ENCODE measurements at places on chromosomes 6 and 20.

DNA sequence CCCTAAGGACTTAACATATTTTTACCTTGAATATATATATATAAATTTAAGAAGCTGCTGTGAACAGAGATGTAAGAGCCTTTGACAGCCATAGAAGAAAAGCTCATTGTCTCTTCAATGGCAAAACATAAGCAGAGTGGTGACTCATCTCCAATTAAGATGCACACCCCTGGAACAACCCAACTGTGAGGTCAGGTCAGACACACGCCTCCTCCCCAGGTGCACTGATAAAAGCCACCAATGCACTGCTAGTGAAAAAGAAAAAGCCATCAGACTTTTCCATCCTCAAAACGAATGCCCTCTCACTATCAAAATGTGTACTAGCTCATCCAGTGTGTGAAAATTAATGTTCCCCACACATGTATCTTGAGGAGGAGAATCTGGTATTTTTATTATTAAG, 100.1 kb downstream of the SMLR1 start:
- no peak for DNase-seq

GRCh38 chr6:40506954-40507353, 80.2 kb downstream of the LRFN2 start:
- no peak for DNase-seq

- DNase-seq: no peak
These were observed 36.1 kb upstream of the NAA20 start for GRCh38 chr20:19981031-19981451.

DNA sequence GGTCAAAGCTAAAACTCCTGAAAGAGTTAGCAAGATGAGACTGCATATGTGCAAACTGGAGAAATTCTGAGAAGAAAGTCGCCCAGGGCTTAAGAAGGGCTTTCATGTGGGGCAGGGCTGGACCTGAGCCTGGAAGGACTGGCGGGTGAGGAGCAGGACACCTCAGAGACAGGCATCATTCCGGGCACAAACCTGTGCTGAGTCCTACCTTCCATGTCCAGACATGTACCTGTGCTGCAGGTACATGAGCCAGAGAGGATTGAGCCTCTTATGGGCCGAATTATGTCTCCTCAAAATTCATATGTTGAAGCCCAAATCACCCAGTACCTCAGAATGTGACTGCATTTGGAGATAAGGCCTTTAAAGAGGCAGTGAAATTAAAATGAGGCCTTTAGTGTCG, 171.0 kb downstream of the QRSL1 start:
- no peak for DNase-seq

GRCh38 chr20:63556873-63557478, 3.0 kb downstream of the FNDC11 start:
- no peak for DNase-seq

DNA sequence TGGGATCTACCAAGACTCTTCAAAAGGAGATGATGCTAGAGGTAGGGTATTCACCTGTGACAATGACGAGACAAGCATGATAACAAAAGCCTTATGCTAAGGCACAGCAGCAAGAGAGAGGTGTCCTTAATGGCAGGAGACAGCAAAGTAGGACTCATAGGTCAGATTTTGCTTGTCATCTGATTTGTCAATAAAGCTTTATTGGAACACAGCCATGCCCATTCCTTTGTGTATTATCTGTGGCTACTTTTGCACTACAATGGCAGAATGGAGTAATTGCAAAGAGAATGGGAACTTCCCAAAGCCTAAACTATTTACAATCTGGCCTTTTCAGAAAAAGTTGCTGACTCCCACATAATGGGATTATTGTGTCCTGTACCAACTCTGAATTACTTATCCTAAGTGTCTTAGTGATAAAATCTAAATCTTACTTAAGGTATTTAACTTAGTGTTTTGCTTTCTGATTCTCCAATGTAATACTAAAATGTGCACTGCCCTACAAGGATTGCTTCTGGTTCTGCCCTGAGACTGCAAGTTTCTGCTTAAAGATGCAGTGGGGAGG, 221.6 kb downstream of the CDC5L start:
- DNase-seq: no peak

DNA sequence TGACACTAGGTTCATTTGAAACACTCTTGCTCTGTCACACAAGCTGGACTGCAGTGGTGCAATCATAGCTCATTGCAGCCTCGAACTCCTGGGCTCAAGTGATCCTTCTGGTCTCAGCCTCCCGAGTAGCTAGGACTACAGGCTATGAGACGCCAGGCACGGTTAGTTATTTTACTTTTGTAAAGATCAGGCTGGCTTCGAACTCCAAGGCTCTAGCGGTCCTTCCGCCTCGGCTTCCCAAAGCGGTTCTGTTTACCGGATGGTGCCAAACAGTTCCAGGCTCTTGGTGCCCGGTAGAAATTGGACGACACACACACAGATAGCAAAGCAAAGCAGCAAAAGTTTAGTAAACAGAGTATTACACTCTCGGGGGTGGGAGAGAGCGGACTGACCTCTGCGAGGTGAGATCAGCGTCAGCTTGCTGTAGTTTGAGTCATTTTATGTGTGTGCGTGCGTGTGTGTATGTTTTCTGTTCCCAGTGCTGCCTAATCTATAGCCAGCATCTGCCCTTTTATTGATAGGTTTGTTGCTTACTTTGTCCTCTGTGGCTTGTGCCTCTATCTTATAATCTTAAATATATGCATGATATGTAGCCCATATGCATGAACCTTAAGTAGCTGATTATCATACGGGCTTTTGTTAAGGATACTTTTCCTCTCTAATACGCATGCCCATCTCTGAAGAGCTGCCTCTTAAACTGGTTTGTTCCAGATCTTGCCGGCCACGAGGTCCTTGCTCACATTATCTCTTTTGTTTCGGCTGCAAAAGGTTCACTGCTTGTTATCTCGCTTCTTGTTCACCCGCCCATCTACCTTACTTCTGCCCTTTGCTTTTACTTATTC, 75.2 kb downstream of the OR2B2 start:
- DNase-seq: peak; percentile 30

DNA sequence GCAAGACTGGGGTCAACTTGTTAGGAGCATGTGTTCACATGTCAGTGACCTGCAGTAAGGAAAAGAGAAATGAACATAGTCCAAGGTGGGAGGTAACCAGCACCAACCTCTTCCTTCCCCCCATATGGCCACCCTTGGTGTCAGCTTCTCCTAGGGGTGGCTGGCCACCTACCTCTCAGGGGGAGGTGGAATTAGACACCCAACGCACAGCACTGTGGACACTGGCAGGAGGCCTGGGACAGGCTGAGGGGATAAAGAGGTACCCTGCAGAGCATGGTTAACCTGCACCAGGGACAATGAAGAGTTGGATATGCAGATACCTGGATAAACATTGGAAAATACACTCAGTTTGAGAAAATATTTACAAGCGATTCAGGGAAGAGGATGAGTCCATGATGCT, 84.5 kb downstream of the IYD start:
- DNase-seq: no peak

- no peak for DNase-seq
These were observed 6.8 kb downstream of the HDDC2 start for GRCh38 chr6:125294925-125295324.

GRCh38 chr20:38308047-38308438, 4.1 kb downstream of the BPI start:
- DNase-seq: no peak

DNA sequence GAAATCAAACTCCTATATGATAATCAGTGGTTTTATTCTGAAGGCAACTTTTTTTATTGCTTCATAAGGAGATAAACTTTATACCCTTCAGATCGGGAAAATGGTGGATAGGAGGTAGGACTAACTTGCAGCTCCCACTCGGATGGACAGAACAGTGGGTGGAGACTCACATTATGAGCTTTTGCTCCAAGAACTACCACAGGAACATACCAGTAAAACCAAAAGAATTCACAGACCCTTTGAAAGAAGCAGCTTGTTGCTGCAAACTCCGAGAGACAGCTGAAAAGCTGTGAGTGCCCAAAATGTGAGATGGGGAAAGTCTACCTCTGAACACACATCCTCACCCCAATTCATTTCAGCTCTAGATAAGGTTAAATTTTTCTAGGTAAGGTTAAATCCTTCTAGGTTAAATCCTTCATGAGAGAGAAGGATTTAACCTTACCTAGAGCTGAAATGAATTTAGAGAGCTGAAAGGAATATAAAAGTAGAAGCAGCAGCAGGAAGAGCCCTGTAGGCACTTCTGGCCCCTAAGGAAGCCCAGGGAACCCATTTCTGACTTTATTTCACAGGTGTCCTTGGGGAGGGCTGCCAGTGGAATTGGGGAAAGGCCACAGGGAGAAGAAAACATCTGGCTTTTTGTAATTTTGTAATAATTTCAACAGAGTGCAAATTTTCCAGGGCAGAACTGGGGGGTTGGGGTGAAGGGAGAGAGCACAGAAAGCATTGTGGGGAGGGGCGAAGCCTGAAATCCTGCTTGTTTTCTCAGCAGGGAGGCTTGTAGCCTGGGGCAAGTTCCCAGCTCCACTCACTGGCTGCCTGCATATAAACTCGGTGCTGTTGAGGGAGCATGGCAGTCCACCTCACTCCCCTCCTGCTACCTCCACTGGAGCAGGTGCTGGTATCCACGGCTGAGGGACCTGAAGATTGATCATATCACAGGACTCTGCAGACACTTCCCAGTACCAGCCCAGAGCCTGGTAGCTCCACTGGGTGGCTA, 65.9 kb upstream of the HCRTR2 start:
- DNase-seq: no peak

- DNase-seq: no peak
These were observed 125.3 kb upstream of the SPACA1 start for GRCh38 chr6:87922196-87922946.

GRCh38 chr6:38323216-38323615, 316.5 kb downstream of the BTBD9 start:
- no peak for DNase-seq

DNA sequence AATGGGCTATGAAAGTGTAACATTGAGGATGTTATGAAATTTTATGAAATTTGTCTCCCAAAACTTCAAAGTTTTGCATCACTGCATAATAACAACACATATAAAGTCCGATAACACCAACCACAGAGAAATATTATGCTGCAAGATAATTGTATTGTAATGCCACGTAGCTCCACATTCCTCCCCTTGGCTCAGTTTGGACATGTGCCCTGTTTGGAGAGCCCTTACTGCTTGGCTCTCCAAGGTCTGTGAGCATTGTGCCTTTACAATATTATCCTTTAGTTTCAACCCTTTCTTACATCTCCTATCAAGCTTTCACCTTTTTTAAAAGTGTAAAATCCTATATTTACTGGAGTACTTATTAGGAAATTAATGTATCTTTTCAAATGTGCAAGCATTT, 10.8 kb downstream of the HBS1L start:
- DNase-seq: no peak

DNA sequence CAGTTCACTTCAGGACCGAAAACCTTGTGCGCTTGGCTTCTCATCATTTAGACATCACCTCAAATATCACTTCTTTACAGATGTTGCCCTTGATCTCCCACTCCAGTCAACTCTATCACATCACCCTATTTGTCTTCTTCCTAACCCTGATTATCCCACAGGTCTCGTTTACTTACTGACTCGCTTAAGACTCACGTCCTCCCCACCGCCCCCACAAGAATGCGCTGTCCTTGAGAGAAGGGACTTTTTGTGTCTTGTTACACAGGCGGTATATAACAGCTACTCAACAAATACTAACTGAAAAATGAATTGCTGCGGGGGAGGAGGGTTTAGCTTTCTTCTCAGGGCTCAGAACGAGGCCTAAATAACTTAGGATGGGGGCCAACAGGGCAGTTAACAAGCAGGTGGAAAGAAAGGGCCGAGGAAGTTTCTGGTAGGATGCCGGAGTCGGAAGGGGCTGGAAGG, 527 bp downstream of the TOMM34 start:
- peak; percentile 54 for DNase-seq

- no peak for DNase-seq
These were observed 238.4 kb upstream of the QKI start for GRCh38 chr6:163176097-163176496.
